DMS153 (cell line): ENCODE measurements at places on chromosomes 2 and 18.

DNA sequence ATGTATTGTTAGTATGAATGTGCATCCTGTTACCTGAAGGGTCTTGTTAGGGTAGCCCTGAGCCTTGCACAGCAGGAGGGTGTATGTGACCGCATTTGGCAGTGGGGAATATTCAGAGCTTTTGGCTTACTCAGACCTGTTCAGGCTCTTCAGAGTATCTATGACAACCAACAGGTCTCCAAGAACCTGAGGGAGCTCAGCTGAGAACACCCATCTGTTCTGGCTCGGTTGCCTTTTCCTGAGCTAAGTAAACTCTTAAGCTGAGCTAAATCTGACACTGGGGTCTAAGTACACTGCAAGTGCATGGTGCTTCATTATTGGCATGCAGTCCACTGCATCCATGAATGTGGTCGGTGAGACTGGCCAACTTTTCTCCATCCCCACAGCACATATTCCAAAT, 92.4 kb upstream of the CHST9 start:
- no peak for DNase-seq

DNA sequence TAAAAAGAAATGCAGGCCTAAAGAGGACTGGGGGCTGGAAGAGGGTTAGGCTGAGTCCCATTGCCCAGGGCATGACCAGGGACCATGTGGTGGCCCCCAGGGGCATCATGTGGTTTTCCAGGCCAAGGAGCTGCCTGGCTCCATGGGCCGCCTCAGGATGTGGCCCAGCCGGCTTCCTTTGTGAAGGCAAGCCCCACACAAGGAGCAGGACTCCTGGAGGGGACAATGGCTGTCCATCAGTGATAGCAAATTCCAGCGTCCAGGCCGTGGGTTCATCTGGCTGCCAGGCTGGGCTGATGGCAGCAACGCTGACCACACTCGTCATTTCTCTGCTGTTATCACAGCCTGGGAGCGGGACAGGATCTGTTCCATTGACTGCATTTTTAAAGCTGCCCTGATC, 82.5 kb downstream of the GBX2 start:
- no peak for DNase-seq

- no peak for DNase-seq
These were observed 41.2 kb downstream of the SP100 start for GRCh38 chr2:230457073-230457768.

GRCh38 chr2:36993841-36994620, 27.7 kb upstream of the STRN start:
- DNase-seq: no peak
